ENCODE measurements at places on chromosomes 3 and 15.

DNA sequence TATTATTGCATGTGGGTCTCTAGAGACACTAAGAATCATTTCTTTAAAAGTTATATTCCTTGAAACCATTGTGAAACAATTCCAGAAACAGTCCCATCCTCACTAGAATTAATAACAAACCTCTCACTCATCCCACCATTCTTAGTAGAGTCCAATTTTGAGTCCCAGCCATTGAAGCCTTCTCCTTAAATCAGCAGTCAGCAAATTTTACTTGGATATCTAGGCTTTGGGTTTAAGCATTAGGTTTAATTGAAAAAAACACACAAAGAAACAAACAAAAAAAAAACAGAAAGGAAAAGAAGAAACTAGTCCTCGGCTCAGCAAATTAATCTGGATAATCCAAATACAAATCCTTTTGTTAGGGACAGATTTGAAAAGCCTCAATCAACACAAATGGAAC, 109.3 kb downstream of the LRRC3B start:
- DNase-seq = no peak

GRCh38 chr15:59333401-59334075, 39.1 kb downstream of the MYO1E start:
- DNase-seq = no peak

DNA sequence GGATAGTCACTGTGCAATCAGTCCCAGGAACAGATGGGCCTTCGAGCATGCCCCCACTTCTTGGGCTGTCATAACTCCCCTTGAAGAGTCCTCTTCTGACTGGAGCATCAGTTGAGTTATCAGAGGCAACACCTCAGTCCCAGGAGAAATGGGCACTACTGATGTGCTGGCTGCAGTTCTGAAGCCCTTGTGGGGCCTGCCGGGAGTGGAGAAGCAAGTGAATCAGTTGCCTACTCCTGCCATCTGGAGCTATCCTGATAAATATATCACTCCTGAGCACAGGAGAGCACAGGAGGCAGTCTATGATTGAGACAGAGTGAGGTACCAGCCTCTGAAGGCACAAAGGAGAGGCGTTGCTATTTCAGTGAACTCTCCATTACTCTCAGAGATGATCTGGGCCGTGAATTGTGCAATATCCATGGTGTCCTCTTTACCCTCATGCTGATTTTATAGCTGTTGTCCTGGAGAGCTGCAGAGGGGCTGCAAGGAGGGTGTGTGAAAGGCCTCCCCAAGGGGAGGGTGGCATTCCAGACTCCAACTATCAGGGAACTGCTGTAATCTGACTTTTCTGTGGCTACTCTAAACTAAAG, 344.2 kb upstream of the ROPN1 start:
- no peak for DNase-seq

GRCh38 chr3:149801195-149801594, 8.8 kb upstream of the ANKUB1 start:
- DNase-seq = no peak

DNA sequence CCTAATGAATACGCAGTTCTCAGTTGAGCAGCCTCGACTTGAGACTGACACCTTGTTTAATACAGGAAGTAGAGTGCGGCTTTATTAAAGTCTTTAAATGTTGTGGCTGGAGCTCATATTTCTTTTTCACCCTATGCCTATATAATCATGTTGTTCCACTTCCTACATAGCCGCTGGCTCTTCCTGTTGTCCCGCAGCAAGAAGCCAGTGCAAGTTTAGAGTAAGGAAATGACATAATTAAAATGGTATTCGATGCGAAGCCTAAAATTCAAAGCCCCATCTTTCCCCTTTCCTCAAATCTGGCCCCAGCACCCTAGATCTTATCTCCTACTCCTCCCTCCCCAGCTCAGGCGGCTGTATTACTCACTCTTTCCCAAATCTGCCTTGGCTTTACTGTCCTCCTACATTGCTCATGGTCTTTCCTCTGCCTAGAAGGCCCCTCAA, 7.5 kb upstream of the PHLDB2 start:
- peak; percentile 91 for DNase-seq

Data from HS-27A (cell line).